SJSA1 (cell line): ENCODE measurements at places on chromosomes 6 and 20. TPM values are rescaled to one million over a fixed set of nuclear protein-coding genes. Genes with fewer than 3 reads are reported as not detected.

DNA sequence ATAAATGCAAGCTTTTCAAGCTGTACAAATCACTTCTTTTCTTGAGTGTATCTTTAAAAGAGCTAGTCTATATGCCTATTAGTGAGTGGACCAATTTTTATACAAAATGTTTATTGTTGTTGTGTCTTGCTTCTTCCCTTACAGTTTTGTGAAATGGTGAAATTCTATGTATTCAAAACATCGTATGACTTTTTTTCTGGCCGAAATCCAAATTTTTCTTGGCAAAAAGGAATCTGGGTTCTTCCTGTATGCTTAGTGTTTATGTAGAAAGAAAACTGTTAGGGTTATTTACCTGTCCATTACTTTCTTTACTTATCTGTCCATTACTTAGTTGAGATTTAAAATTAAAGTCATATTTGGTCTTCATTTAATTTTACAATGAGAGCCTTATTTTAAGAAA, 153.9 kb downstream of the MMS22L start:
- H3K27me3 ChIP-seq, result peaks cover 7% of the 10 kb centered on the region; the same call in 1 of the 2 replicates
- no peaks in the 10 kb centered on the region for H3K4me1 ChIP-seq
- no peak for DNase-seq
- no peak overlapping the region for H3K4me3 ChIP-seq
- H3K27ac ChIP-seq, result no peak overlapping the region

- DNase-seq, result no peak
- no peaks in the 10 kb centered on the region for H3K4me1 ChIP-seq
- no peaks in the 10 kb centered on the region for H3K36me3 ChIP-seq
These were observed 59.4 kb downstream of the TRMT6 start for GRCh38 chr20:5890773-5891441.

- no peak overlapping the region for H3K27ac ChIP-seq
- no peak overlapping the region for H3K4me3 ChIP-seq
- DNase-seq, result no peak
- no peaks in the 10 kb centered on the region for H3K36me3 ChIP-seq
- H3K27me3 ChIP-seq, result no peaks in the 10 kb centered on the region
These were observed 299.4 kb upstream of the NRSN1 start for GRCh38 chr6:23826572-23826971.

DNA sequence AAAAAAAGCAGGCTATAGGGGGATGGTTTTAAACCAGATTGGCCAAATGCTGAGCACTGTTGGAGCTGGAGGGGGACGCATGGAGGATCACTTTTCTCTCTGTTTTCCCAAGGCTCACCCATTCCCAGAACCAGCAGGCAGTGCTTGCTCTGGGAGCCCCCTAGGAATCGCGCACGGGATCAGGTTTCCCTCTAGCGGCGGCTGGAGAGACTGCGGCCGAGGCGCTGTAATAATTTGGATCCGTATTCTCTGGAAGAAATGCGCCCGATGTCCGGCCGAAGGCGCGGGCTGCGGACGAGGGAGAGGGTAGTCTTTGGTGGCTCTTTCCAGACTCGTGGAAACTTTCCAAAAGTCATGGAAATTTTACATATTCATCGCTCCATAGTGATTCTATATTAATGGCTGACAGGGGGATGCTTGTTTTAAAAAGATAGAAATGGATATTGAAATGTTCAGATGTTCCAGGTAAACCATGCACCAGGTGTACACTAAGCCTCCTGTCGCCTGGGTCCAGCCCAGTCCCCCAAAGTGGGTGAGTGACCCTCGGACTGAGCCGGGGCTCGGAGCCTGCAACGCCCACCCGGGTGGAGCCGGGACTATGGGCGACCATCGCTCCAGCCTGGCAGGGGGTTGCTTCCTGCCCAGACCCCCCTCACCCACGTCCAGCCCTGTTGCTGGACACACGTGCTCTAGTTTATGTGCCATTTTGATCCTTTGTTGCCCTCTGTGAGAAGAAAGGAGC, 78.7 kb upstream of the PHACTR3 start:
- H3K27ac ChIP-seq, result no peak overlapping the region
- no peak overlapping the region for H3K4me3 ChIP-seq
- peaks cover 16% of the 10 kb centered on the region for H3K27me3 ChIP-seq

- H3K4me1 ChIP-seq, result peaks cover 6% of the 10 kb centered on the region
- DNase-seq, result no peak
- no peaks in the 10 kb centered on the region for H3K36me3 ChIP-seq
- no peak overlapping the region for H3K4me3 ChIP-seq
- H3K27ac ChIP-seq, result no peak overlapping the region
- H3K27me3 ChIP-seq, result no peaks in the 10 kb centered on the region
These were observed 391.8 kb downstream of the ARHGAP18 start for GRCh38 chr6:129317931-129318820.

- H3K4me1 ChIP-seq, result no peaks in the 10 kb centered on the region
- no peak for DNase-seq
- H3K36me3 ChIP-seq, result 0 out of 2 replicates have a peak, but pooled peaks cover 3% of the 10 kb centered on the region
- H3K4me3 ChIP-seq, result no peak overlapping the region
These were observed 32.0 kb downstream of the CTNNBL1 start for GRCh38 chr20:37725855-37726254.

GRCh38 chr20:14778875-14779274, 441.5 kb upstream of the FLRT3 start:
- H3K36me3 ChIP-seq, result no peaks in the 10 kb centered on the region
- H3K4me3 ChIP-seq, result no peak overlapping the region
- no peak for DNase-seq
- H3K27me3 ChIP-seq, result no peaks in the 10 kb centered on the region

Gene PAK5
- not detected in 2 replicates for total RNA-seq

Gene LAMA5
- total RNA-seq, result 3.2 and 3.6 TPM in 2 replicates

Gene CCN2
- 292 and 364 TPM in 2 replicates for total RNA-seq

Gene CAPN11
- not detected in 2 replicates for total RNA-seq

Gene ANKS1A
- 8.1 and 10.9 TPM in 2 replicates for total RNA-seq

Gene OR2B6
- total RNA-seq, result not detected in 2 replicates

Gene TMEM74B
- total RNA-seq, result not detected in 2 replicates
